ENCODE measurements at places on chromosomes 5 and 9.
A peak's percentile ranks its signal among the peaks of the same experiment; 100 is the strongest.

GRCh38 chr5:33072726-33073125, 361.6 kb downstream of the NPR3 start:
- no peak for DNase-seq

GRCh38 chr9:11241779-11242178, 629.0 kb upstream of the PTPRD start:
- DNase-seq: no peak

DNA sequence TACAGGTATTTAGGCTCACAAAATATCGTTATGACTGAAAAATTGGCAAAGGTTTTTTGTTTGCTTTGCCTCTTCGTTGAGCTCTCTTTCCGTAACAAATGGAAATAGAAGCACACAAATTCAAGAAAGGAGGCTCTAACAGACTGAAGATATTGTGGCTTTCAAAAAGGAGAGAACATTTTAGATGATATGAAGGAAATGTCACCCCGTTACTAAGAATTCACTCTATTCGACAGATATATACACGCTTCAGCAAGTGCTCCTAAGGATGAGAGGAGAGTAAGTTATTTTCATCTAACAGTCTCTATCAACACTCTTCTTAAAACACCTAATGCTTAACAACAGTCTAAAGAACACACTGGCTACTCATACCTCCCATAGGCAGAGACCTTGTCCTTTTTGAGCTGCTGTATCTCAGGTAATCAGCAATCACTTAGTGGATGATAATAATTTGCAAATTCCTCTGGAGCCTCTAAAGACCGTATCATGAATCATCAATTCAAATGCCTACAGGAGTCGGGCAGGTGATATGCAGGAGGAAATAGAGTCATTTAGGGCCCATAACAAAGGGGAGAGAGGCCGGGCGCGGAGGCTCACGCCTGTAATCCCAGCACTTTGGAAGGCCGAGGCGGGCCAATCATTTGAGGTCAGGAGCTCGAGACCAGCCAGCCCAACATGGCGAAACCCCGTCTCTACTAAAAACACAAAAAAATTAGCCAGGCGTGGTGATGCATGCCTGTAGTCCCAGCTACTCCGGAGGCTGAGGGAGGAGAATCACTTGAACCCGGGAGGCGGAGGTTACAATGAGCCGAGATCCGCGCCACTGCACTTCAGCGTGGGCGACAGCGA, 1.4 kb upstream of the HSDL2 start:
- DNase-seq: no peak

- no peak for DNase-seq
Observed at GRCh38 chr5:96125231-96125891, 163.7 kb upstream of the ELL2 start.

- DNase-seq: no peak
Observed at GRCh38 chr9:14515049-14515448, 178.2 kb downstream of the ZDHHC21 start.

GRCh38 chr5:170250810-170251317, 18.1 kb downstream of the C5orf58 start:
- DNase-seq: no peak

- no peak for DNase-seq
Observed at GRCh38 chr5:87327998-87328397, 60.3 kb downstream of the RASA1 start.

- no peak for DNase-seq
Observed at GRCh38 chr9:22052376-22052945, 43.4 kb upstream of the CDKN2B start.

- no peak for DNase-seq
Observed at GRCh38 chr5:158270996-158271554, 412.1 kb upstream of the CLINT1 start.

GRCh38 chr9:97735070-97735600, 38.0 kb upstream of the XPA start:
- DNase-seq: no peak

- DNase-seq: no peak
Observed at GRCh38 chr9:79135681-79136415, 435.9 kb upstream of the TLE4 start.

DNA sequence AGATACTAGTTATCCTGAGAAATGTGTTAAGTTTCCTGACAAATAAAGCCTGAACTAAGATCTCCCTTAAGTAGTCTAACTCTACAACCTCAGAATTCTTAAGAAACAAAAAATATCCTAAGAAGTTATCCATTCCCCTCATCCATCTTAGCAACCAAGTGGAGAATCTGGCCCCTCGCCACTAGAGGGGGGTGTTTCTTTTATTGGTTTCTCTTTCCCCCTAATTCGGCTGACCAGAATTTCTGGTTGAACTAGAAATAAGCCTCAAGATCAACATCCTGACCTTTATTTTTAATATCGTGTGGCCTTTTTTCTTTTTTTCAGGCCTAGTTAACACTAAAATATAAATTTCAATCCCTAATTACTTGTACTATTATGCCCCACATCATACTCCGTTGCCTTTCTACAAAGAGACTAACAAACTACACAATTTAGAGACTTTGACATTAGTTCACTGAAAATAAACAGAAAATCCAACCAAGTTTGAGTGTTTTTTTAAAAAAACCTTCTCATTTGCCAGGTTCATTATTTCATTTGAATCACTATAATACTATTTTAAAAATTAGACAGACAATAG, 14.3 kb upstream of the NR4A3 start:
- DNase-seq: peak; percentile 44

DNA sequence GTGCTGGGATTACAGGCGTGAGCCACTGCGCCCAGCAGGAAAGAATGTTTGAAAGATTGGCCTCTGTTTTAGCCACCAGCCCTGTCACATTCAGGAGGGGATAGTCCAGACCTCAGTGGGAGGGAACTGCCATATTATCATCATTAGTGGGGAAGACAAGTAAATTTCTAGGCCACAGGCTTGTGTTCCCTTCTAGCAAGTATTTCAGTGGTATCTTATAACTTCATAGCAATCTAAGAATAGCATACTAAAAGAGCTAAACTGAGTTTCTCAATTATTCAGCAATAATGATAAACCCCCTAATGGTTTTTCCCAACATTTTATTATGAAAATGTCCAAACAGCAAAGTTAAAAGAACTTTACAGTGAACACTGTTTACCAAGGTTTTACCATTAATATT, 30.0 kb downstream of the SLC25A51 start:
- DNase-seq: no peak

DNA sequence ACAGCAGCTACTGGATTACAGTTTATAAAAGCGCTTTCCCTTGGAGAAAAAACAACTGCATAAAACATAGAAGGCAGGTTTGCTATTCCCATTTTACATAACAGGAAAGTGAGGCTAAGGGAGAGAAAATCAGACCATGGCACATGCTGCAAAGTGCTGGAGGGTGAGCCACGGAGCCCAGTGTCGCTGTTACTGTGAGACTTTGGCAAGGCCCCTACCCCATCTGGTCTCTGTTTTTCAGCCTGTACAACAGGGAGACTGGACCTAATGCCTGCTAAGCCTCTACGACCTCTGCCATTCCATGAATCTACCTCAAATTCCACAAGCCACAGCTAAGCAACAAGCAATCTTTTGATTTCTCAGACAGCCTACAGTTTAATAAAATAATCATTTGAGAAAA, 139.2 kb downstream of the GABBR2 start:
- no peak for DNase-seq

GRCh38 chr5:15715967-15716366, 216.0 kb downstream of the FBXL7 start:
- DNase-seq: no peak

GRCh38 chr9:127116088-127116726, 6.2 kb downstream of the ANGPTL2 start:
- no peak for DNase-seq

- DNase-seq: no peak
Observed at GRCh38 chr5:141949511-141949910, 8.5 kb downstream of the PCDH12 start.

- DNase-seq: no peak
Observed at GRCh38 chr5:61632064-61632463, 300.0 kb downstream of the ZSWIM6 start.

- DNase-seq: no peak
Observed at GRCh38 chr9:25891527-25891926, 213.3 kb upstream of the TUSC1 start.

- no peak for DNase-seq
Observed at GRCh38 chr5:177310332-177310731, 1.4 kb downstream of the MXD3 start.

- no peak for DNase-seq
Observed at GRCh38 chr9:125521462-125522327, 185.3 kb downstream of the MAPKAP1 start.

DNA sequence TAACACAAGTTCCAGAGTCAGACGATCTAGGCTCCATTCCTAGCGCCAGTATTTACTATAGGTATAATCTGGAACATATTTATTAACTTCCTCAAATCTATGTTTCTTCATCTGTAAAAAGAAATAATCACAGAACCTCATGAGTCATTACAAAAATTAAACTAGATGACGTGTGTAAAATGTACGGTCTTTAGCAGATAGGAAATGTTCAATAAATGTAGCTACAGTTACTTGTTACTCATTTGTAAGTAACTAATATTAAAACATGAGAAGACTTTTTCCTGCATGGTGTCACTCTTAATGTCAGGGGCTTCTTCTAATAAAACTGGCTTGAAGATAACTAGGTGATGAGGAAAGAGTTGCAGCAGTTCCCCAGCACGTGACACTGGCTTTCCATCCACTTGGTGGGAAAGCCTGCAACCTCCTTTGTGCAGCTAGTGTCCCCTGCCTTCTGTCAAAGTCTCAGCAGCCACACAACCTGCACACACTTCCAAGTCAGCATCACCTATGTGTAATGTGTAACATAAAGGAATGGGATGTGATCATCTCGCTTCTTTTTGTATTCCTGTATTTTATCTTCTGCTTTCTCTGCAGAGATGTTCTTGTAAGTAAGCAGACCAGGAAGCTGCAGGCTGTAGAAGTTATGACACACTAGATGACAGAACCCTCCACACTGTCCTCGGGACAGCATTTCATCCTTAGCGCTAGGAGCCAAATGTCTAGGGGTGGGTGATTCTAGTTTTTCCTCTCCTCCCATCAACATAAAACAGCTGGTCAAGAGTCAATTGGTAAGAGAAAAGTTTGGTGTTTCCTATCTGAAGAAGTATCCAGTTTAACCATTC, 1.8 kb upstream of the JAKMIP2 start:
- no peak for DNase-seq

GRCh38 chr5:62168506-62169281, 137.3 kb upstream of the KIF2A start:
- DNase-seq: no peak

DNA sequence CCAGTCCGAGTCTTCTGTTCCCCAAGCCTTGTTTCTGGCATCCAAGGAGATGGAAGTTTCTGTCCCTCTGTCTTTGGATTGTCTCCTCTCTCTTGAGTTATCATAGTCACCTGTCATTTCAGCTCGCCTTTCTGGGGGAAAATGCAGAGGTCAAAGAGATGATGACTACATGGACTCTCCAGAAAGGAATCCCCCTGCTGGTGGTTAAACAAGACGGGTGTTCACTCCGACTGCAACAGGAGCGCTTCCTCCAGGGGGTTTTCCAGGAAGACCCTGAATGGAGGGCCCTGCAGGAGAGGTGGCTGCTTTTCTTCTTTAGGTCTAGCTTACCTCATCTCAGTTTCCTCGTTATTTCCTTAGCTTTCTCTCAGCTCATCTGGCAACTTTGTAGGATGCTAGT, 25.1 kb downstream of the ERAP2 start:
- DNase-seq: no peak

DNA sequence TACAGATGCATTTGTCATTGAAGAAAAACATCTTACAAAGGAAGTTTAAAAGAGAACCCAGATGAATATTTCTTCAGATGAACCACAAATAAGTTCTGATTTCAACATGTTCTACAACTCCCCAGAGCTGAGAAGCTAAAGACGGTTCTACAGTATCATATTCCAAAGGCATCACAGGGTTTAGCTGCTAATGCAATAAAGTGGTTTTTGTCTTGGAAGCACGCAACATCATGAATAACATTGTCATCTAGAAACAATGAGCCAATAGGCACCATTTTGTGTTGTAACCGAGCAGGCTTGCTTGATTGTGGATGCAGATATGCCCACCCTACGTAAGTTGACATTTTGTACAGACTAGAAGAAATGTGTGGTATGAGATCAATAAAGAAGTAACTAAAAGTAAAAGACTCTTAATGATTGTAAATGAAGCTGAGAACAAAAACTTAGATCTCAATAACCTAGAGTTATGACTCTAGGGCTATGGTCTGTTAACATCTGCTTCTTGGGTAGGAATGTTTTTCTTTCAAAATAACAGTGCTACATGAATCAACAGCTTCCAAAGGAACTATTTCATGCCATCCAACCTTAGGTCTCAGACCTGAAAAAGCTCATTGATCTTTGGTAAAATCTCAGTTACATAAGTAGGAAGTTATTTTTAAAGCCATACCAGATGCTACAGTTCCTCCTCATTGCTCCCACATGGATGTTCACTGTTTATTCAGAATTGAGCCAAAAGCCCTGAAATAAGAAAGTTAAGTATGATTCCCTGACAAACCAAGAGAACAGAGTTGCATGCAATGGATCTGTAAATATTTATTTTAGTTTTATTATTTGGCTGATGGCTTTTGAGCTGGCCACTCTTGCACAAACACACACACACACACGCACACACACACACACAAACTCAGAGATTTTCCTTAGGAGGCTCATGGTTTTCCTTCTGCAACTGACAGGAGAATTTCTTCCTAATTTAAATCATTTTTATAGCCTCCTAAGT, 118.7 kb upstream of the SLCO6A1 start:
- no peak for DNase-seq

GRCh38 chr5:139251695-139252288, 41.7 kb upstream of the MATR3 start:
- DNase-seq: no peak

- DNase-seq: peak; percentile 66
Observed at GRCh38 chr9:109012876-109013678, at the start of gene CTNNAL1. CTNNAL1 (minus strand) TSS chr9:109013499; CDS start chr9:109013442, 57 bp downstream.

DNA sequence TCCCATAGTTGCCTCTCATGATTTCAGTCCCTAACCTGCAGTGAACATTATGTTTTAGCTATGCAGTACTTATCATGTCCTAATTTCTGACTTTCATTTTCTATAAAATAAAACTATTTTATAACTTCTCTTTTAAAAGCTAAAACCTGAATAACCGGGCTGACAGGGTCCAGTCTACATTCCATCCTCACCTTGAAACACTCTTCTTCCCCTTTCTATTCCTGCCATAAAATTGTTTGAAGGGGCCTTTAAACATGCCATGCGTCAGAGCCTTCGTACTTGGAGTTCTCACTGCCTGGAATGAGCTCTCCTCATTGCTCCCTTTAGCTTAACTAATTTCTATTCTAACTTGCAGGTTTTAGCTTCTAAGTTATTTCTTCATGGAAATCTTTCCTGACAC, 143.0 kb upstream of the PRLR start:
- no peak for DNase-seq

GRCh38 chr9:5817862-5818261, 15.1 kb downstream of the ERMP1 start:
- no peak for DNase-seq

DNA sequence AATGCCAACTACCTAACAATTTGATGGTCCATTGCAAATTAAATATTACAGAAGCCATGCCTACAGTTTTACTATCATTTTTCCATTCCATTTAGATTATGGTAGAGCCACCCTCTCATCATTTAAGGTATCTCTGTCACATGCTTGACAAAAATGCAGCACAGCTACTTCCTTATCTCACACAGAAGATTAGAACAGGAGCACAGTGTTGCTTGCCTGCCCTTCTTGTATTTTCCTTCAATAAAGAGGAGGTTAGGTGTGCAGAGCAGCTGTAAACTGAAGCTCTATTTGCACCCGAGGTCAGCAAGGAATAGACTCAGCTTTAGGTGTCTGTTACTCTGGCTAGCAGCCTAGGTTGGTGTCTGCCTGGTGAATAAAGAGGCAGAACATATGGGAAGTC, 51.5 kb upstream of the ATP10B start:
- no peak for DNase-seq

Measured in stimulated activated CD4-positive, alpha-beta T cell treated with anti-CD3 and anti-CD28 coated beads, Interleukin-1b, Interleukin-23, amount 100 ng/mL, for 1 hour (primary cell).